ENCODE measurements at places on chromosomes 2 and 18. TPM values are rescaled to one million over a fixed set of nuclear protein-coding genes. Genes with fewer than 3 reads are reported as not detected.
A peak's percentile ranks its signal among the peaks of the same experiment; 100 is the strongest.

The PHOSPHO2 gene
- 11.5 TPM for polyA plus RNA-seq

- peak; percentile 75 for DNase-seq
These were observed 66.2 kb downstream of the HS1BP3 start for GRCh38 chr2:20584399-20585358.

The TWIST2 gene
- 3.1 TPM for polyA plus RNA-seq

GRCh38 chr2:31335921-31336585 is 78.5 kb downstream of the XDH start:
- no peak for DNase-seq

DNA sequence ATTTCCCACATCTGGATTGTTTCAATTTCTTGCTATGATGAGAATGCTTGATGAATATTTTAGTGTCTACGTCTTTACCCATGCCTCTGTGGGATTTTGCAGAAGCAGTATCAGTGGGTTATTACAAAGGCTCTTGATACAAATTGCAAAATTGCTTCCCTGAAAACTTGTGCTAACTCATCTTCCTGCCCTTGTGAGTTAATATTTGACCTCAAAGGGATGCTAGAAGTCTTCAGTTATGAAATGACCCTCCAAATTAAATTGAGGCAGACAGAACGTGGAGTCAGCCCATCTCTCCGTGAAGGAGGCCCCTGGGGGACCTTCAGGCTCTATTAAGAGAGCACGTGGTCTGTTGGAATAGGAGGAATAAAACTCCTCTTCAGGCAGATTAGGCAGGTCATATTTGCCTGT is 239.2 kb upstream of the HS6ST1 start:
- no peak for DNase-seq

DNA sequence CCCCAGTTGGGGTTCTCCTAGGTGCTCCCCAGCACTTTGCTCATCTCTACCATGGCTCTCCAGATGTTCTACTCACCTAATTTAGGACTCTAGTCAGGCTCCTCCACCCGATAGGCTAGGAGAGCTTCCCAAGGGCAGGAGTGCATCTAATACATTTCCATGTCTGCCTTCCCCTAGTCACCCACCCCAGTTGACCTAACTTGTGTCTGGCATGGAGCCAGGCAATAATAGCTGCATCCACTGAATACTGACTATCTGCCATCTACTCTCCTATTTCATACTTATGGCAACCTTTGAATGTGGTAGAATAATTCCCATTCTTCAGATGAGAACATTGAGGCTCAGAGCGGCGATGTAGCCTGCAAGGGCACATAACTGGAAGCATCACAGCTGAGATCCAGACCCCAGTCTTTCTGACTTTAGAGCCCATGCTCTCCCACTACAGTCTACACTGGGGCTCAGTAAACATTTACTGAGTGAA is 71.8 kb upstream of the YWHAQ start:
- no peak for DNase-seq

DNA sequence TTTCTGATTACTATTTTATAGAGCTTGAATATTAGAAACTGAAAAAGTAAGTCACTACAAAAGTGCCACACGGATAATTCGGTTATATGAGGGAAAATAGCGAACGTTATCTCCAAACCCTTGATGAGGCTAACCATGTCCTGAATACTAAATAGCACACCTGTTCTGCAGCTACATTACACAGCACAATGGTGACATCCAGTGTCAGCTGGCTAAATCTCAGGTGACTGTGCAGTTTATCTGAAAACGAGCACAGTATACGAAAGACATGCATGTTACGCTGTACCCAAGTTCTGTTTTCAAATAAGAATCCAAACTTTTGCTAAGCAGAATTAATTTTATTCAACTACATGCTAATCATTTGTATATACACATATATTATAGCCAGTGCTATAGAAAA is 9.0 kb downstream of the CCDC68 start:
- DNase-seq: no peak

- DNase-seq: no peak
These were observed 130.9 kb upstream of the PTPRM start for GRCh38 chr18:7436166-7436565.

The TTC27 gene
- 28.7 TPM for polyA plus RNA-seq

The ABCG8 gene
- polyA plus RNA-seq: 1.2 TPM

GRCh38 chr2:85173909-85174308 is 40.7 kb downstream of the TCF7L1 start:
- no peak for DNase-seq

GRCh38 chr2:16394072-16394985 is 271.3 kb downstream of the CYRIA start:
- DNase-seq: no peak

The KIF3C gene
- polyA plus RNA-seq: 15.6 TPM

DNA sequence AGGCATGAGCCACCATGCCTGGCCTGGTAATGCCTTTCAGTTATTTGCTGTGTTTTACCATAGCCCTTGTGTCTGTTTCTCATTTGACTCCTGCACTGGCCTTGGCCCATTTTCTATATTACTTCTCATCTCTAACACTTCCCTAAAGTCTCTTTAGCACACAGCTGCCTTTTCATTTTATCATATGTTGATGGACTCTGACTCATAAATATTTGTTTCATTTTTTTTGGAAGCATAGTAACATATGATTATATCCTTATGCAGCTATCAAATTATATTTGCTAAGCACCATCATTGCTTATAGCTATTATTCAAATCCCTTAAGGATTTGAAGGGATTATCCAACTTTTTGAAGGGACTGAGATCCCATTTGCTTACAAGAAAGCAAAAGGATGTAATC is 320.3 kb downstream of the GPD2 start:
- DNase-seq: no peak

The CABYR gene
- 8.4 TPM for polyA plus RNA-seq

DNA sequence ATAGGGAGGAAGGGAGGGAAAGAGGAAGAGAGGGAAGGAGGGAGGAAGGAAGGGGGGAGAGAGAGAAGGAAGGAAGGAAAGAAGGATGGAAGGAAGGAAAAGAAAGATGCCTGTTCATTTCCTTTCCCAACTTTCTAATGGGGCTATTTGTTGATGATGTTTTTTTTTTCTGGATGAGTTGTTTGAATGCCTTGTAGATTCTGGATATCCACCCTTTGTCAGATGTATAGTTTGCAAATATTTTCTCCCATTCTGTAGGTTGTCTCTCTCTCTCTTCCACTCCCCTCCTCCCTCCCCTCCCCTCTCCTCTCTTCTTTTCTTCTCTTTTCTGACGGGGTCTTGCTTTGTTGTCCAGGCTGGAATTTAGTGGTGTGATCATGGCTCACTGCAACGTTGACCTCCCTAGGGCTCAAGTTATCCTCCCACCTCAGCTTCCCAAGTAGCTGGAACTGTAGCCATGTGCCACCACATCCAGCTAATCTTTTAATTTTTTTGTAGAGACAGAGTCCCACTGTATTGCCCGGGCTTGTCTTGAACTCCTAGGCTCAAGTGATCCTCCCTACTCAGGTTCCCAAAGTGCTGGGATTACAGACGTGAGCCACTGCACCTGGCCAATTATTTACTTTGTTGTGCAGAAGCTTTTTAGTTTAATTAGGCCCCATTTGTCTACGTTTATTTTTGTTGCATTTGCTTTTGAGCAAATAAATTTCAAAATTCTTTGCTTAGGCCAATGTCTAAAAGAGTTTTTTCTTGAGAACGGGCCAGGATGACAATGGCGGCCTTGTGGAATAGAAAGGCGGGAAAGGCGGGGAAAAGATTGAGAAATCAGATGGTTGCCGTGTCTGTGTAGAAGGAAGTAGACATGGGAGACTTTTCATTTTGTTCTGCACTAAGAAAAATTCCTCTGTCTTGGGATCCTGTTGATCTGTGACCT is 57.3 kb upstream of the FAM117B start:
- no peak for DNase-seq

The CRYGC gene
- not detected for polyA plus RNA-seq

- DNase-seq: no peak
These were observed 2.5 kb downstream of the SP3 start for GRCh38 chr2:173962583-173963110.

DNA sequence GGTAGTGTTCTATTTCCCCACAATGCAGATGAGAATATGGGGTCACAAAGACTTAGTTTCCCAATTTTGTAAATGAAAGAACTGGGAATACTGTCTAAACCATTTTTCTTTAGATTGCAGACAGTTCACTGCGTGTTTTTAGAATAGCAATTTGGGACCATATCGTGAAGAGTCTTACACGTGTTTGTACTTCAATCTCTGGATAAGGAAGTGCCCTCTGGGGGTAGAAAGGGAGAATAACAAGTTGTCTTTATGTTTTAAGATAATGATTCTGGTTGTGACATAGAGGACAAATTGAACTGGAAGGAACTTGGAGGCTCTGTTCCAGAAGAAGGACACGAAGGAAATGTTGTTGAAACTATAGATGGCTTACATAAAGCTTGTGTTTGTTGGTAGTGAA is 457.7 kb downstream of the CBLN2 start:
- DNase-seq: no peak

GRCh38 chr2:19833978-19834377 is 67.8 kb downstream of the TTC32 start:
- no peak for DNase-seq

- no peak for DNase-seq
These were observed 130.5 kb downstream of the NCK2 start for GRCh38 chr2:105875241-105875640.

GRCh38 chr18:45566025-45566740 is 49.1 kb upstream of the SLC14A2 start:
- DNase-seq: no peak

GRCh38 chr18:8252371-8252770 is 356.9 kb upstream of the RAB12 start:
- no peak for DNase-seq

The SERPINB4 gene
- polyA plus RNA-seq: not detected

DNA sequence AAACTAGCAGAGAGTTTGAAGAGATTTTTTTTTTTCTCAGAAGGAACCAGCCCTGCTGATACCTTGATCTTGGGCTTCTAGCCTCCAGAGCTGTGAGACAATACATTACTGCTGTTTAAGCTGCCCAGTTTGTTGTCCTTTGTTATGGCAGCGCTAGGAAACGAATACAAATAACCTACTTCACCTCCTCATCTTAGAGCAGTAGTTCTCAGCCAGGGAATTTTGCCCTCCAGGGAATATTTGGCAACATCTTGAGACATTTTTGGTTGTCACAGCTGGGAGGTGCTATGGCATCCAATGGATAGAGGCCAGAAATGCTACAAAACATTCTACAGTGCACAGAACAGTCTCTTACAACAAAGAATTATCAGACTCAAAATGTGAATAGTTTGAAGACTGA is 43.9 kb upstream of the BCL11A start:
- no peak for DNase-seq

The CTAGE1 gene
- not detected for polyA plus RNA-seq

The TTN gene
- polyA plus RNA-seq: 1.0 TPM

GRCh38 chr2:28626891-28627421 is 124.7 kb upstream of the PPP1CB start:
- no peak for DNase-seq

The COL6A3 gene
- polyA plus RNA-seq: 227 TPM

GRCh38 chr2:67260343-67261277 is 136.5 kb upstream of the ETAA1 start:
- no peak for DNase-seq

GRCh38 chr2:216622526-216622925 is 10.7 kb upstream of the IGFBP2 start:
- no peak for DNase-seq

The TSPYL6 gene
- not detected for polyA plus RNA-seq

GRCh38 chr18:54411781-54412180 is 54.1 kb downstream of the C18orf54 start:
- no peak for DNase-seq

DNA sequence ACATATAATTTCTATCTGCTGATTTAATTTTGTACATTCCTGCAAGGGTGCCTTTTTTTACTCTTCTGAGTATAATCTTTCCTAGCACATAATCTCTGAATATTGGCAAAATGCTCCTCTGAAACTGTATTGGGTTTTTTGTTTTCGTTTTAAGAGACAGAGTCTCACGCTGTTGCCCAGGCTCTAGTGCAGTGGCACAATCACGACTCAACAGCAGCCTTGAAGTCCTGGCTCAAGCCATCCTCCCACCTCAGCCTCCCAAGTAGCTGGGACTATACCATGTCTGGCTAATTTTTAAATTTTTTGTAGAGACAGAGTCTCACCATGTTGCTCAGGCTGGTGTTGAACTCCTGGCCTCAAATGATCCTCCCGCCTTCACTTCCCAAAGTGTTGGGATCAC is 104.9 kb downstream of the SPTBN1 start:
- DNase-seq: no peak

- DNase-seq: no peak
These were observed 239.8 kb downstream of the FHOD3 start for GRCh38 chr18:36537289-36537688.

GRCh38 chr2:157471078-157471477 is 27.2 kb upstream of the CYTIP start:
- no peak for DNase-seq

The IL37 gene
- polyA plus RNA-seq: not detected

GRCh38 chr2:21067125-21067524 is 23.3 kb upstream of the APOB start:
- no peak for DNase-seq

DNA sequence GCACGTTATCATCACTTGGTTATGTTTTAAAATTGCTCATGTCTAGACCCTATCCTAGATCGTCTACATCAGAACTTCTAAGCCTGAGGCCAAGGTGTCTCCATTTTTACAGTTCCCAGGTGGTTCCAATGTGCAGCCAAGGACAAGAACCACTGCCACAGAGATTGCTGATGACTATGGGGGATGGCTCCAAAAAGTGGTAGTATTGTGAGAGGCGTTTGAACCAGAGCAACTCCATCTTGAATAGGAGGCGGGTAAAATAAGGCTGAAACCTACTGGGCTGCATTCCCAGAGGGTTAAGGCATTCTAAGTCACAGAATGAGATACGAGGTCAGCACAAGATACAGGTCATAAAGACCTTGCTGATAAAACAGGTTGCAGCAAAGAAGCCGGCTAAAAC is 212.6 kb upstream of the FBXO11 start:
- DNase-seq: no peak

DNA sequence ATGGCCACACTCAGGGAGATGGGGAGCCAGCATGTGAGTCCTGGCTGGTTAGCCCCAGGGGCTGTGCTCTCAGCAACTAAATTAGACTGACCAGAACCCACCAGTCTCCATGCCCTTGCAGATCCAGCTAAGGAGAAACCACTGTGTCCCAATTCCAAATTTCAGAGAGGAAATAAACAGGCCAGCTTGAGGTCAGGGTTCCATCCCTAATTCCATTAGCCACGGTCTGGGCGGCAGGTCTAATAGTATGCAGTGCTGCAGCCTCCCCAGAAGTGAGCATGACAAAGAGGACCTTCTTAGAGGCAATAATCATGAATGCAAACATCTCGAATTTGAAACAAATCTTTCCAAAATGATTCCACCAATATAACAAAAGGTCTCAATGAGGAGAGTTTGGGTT is 671.2 kb downstream of the BCL11A start:
- no peak for DNase-seq

The PDCD1 gene
- 0.15 TPM for polyA plus RNA-seq

DNA sequence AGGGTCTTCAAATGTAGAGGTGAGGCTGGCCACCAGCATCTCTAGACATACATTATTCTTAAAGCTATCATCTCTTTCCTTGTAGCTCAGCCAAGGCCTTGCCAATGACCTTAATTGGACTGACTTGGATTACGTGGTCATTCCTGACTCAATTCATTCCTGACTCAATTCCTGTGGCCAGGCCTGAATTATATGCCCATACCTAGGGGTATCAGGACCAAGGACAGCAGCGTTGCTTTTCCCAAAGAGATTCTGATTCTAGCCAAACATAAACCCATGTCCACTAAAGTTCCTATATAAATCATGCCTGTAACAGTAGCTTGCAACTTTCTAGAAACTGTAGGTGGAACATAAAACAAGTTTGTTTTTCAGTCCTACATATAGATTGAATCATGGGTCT is 231.7 kb downstream of the ARL6IP6 start:
- no peak for DNase-seq
